Activated CD4-positive, alpha-beta T cell treated with anti-CD3 and anti-CD28 coated beads, Interleukin-2, Interleukin-4, amounts not matched to agents 100 ng/mL and 50 ng/mL, durations not matched to agents 16 hours and 8 hours (primary cell): ENCODE measurements at places on chromosomes 16 and 17.

DNA sequence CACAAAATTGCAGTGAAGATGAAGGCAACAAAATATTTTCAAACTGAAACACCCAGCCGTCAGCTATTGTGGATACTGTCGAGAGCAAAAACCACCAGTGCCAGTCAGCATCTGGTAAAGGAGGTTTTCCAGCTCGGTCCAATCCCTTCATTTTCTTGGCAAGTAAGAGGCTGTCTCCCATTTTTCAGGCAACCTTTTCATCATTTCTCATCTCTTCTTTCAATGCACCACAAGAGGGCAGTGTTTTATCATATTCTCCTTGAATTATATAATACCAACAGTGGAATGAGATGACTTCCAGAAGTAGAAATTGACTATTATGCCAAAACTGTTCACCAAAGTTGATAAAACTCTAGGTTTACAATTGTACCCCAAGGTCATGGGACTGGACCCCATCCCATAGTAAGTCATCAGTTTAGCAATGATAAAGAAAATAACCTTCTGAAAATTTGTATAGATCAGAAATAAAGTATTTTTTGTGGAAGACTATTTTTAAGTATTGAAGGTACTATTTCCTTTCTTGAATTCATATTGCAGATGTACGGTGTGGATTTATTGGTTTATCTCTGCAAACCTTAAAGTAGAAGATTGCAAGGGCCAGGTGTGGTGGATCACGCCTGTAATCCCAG lies 16.8 kb downstream of the NQO1 start:
- peak; percentile 60 for DNase-seq

GRCh38 chr17:48441231-48441711 lies 11.3 kb upstream of the SKAP1 start:
- peak; percentile 85 for DNase-seq

DNA sequence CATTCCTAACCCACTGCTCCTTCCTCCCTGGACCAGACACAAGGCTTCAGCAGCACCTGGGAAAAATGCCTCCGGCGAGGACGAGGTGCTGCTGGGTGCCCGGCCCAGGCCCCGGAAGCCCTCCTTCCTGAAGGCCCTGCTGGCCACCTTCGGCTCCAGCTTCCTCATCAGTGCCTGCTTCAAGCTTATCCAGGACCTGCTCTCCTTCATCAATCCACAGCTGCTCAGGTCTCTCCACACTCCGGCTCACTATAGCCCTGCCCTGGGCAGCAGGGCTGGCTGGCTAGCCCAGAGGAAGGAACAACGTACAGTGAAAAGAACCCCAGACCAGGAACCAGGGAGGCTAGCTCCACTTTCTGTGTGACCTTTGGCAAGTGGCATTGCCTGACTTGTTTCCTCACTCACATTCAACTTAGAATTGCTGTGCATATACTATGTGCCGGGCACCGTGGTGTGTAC lies 26.2 kb downstream of the ABCC3 start:
- no peak for DNase-seq

DNA sequence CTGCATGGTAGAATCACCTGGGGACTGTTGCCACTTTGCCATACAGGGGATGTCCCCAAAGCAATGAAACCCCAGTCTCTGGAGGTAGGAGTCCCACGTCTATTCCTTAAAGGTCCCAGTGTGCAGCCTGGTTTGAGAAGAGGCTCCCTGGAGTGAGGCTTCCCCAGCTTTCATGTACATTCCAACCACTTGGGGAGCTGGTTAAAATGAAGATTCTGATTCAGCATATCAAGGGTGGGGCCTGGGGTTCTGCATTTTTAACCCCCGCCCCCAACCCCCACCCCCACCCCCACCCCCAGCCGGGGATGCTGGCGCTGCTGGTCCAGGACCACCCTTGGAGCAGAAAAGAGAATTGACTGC lies 241.2 kb downstream of the FOXL1 start:
- no peak for DNase-seq

- DNase-seq: no peak
Measured at GRCh38 chr16:10827691-10828341, 9.2 kb upstream of the TVP23A start.

GRCh38 chr16:83878838-83879237 lies 20.1 kb upstream of the MLYCD start:
- DNase-seq: no peak

- DNase-seq: no peak
Measured at GRCh38 chr17:46742565-46743270, 75.8 kb downstream of the WNT3 start.

DNA sequence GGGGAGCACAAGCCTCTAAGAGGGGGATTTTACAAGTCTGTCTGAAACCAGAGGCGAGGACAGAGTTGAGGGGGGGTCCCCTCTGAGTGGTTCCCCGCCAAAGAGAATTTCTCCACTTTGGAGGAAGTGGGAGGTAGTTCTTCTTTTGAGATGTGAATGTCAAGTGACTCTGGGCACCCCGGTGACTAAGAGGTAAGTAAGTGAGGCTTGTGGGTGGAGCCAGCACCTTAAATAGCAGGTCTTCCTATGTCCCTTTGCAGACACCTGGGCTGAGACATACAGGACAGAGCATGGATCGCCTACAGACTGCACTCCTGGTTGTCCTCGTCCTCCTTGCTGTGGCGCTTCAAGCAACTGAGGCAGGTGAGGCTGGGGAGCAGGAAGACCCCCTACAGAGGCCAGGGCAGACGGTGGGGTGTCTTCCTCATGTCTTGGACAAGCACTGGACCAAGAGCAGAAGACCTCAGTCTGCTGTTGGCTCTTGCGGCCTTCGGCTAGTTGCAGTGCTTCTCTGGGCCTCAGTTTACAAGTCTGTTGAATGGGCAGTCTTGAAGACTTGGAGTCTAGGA lies at the start of gene CCL22:
Gene CCL22 (plus strand): TSS at position 257 of the 569 bp plus-strand sequence. CDS start 34 bp downstream, at position 291.
- no peak for DNase-seq

GRCh38 chr16:47705266-47705665 lies 244.1 kb downstream of the PHKB start:
- no peak for DNase-seq

DNA sequence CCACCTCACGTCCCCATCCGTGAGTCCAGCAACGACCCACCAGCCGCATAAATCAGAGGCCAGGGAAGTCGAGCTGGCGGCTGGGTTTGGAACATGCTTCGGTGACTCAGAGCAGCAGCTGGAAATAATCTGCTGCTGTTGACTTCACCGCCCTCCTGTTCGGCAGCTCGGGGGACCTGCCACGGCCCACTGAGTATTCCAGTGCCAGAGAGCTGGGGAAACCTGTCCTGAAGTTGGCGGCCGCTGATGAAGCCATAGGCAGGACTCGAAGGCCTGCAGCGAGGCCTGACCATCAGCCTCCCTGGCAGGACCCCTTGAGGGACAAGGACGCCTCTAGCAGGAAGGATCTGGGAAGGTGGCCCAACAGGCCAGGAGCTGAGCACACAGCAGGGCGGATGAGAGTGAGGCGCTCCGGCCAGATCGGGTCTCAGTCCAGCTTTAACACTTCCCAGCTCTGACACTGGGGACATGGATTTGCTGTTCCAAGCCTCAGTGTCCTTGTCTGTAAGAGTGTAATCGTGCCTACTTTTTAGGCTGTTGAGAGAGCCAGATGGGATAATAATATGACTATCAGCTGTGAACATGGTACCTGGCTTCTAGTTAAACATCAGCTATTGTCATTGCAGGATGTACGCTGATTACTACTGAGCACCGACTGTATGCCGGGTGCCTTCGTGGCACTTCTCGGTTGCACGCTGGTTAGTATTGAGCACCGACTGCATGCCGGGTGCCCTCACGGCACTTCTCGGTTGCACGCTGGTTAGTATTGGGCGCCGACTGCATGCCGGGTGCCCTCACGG lies 50.4 kb upstream of the CIBAR2 start:
- no peak for DNase-seq

DNA sequence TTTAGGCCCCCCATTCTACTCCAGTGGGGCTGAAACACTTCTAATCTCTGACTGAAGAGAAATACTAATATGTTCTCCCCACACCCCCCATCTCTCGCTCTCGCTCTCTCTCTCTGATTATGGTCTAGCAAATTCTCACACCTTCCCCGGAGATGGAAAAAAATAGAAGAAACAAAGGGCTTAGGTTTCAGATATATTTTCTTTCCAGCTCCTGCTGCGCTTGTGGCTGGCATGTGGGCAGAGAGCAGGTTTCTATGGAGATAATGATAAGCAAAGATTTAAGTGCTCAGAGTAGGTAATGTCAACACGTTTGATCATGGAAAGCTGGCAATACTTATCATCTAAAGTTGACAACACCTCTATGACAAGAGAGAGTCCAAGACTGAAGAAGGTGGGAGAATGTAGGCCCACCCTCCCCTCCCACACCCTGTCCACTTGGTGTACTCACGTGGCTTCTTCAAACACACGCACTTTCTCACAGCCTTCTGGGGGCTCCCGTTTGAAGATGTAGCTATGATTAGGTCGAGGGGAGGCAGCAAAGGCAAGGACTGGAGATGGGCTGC lies 8.0 kb upstream of the SLC35B1 start:
- peak; percentile 56 for DNase-seq

GRCh38 chr17:83055911-83056582 lies 23.4 kb upstream of the METRNL start:
- no peak for DNase-seq

DNA sequence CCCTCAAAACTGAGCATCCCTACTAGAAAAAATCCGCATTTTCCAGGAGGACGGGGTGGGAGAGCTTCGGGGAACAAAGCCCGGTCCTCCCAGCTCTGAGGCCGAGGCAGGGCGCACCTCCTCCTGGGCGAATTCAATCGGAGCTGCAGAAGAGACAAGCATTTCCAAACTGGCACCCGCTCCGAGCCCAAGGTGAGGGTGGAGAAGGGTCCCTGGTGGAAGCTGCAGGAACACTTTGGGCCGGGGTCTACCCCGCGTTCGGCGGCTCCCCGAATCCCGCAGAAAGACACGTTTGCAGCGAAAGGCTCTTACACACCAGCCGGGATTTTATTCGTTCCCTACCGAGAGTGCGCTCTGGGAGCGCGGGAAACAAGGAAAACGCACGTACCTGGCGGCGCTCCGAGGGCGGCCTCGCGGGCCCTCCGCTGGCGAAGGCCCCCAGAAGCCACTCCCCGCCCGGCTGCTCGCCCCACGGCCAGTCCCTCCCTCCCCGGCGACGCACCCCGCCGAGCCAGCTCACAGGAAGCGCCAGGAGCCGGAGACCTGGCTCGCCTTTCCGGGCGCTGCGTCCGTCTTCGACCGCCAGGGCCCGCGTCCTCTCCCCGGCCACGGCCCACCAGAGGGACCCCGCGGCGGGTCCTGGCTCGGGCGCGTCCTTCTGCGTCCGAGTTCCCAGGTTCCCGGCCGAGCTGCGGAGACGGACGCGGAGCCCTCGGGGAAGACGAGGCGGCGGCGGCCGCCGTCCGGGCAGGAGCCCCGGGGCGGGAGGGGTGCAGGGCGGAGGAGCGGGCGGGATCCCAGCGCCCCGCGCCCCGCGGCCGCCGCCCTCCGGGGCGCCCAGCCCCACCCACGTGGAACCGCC lies 49.8 kb upstream of the BAHCC1 start:
- peak; percentile 42 for DNase-seq

DNA sequence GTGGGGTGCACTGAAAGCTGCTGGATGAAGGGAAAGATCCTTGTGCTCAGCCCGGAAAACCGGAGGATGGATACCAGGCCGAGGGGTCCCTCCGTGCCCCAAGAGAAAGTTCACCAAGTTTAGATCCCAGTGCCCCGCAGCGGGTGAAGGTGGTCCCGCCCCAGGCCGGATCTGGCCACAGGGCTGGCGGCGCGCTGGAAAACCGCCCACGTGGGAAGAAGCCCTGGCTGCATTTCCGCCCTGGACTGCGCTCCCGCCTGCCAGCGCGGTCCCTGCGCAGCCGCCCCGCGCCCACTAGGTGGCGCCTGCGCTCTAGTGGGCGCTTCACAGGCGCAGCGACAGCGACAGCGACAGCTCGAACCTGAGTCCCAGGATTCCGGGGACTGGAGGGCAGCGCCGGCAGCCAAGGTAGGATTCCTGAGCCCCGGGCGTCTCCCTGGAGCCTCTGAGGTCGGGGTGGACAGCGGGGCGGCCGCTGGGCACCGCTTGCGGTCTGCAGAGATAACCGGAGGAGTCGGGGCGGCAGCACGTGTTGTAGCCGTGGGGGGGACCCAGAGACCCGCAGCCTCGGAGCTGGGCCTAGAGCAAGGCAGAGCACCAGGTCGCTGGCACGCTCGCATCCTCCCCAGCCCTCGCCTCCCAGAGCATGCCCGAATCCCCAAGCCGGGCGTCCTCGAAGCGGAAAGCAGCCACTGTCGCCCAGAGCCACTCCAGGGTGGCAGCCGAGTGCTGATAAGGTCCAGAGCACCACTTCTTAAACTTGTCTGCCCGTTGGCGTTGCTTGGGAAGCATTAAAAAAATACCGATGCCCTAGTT lies at the start of gene CHD9:
Gene CHD9 (plus strand): TSS at position 322 of the 816 bp plus-strand sequence. CDS start 101,099 bp downstream, outside the sequence.
- DNase-seq: peak; percentile 78

DNA sequence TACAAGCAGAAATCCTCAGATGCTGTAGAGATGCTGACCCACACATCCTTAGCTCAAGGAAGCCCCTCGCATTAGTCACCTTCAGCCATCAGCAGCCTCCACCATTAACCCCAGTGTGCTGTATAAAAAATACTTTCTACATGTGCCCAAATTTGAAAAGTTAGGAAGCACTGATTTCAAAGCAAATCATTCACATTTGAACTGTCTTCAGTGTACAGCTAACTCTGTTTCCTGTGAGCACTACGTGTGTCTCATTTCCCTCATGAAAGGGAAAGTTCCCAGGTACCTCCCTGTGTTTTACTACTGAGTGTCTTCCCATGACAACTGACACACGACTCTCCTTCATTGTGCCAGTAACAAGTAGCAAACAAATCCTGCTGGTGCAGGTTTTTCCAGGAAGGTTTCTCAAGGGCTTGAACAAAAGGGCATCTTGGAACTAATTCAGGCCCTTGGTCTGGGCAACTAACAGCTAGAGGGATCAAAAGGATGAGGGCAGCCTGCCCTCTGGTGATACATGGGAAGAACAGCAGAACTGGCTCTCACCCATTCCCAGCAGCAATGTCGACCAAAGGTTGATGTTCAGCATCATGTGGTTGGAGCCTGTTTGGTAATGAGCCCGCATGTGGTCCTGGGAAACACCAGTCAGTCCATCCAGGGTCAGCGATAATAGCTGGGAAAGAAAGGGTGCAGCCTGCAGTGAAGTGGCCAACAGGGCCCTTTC lies 4.0 kb downstream of the SLC35B1 start:
- DNase-seq: peak; percentile 30

GRCh38 chr16:52497067-52497816 lies 49.7 kb downstream of the TOX3 start:
- no peak for DNase-seq

- DNase-seq: no peak
Measured at GRCh38 chr17:21286066-21286770, 1.7 kb downstream of the MAP2K3 start.

DNA sequence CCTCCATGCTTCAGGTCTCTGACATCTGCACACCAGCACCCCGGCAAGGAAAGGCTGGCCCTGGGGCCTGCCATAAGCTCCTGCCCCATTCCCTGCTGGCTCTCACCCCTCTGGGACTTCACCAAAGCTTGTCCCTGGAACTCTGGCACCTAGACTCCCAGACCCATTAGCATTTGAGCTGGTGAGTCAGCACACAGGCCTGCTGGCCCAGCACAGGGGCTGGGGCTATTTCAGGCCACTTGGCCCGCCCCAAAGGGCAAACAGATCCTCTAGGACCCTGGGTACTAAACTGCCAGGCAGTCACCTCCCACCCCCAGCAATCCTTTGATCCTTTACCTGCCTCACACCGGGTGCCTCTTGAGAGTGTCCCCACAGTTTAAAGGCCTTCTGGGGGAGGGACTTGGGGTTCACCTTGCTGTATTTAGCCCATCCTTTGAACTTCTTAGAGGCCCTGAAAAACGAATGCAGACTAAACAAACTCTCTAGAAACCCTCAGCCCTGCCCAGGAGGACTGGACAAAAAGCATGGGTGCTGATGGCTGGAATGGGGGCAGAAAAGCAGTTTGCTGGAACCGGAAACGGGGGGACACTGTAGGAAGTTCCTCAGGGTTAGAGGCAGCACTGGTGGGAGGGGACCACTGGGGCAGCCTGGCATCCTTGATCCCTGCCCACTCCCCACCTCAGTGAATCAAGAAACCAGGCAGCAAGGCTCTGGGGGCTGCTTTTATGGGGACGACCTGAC lies 3.2 kb upstream of the SAMD14 start:
- DNase-seq: no peak
